ENCODE measurements at places on chromosomes 5 and 9.

DNA sequence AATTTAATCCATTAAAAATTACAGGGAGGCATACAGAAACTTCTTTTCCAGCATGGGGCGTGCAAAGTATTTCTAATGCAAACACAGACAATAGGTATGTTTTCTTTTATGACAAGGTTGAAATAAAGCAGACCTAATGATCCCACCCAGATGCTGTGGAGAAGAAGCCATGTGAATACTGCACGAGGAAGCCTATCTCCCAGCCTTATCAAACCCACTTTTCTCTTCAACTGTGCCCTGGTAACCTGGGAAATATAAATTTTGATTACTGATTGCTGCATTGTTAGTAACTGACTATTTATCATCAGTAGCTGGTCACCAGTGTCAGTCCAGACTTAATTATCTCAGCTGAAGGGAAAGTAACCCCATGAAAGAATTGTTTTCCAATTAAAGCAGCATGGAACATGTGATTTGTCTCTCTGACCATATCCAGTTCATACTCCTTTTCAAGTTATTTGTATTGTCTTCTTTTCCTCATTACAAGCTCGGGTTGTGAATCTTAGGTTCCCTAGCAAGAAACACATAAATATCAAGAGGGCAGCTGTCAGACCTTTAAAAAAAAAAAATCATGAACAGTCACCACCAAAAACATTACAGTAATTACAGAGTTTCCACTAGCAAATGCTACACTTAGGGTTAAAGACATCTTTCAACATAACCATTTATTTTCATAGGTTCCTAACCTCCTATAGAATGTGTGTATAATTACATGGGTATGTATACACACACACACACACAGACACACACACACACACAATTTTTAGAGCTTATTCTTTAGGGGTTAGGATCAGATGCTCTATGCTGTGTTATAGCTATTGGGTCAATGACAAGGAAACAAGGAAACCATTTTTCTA is 50.3 kb downstream of the SEMA6A start:
- DNase-seq = no peak

- no peak for DNase-seq
Observed at GRCh38 chr5:12095808-12096281, 191.6 kb upstream of the CTNND2 start.

DNA sequence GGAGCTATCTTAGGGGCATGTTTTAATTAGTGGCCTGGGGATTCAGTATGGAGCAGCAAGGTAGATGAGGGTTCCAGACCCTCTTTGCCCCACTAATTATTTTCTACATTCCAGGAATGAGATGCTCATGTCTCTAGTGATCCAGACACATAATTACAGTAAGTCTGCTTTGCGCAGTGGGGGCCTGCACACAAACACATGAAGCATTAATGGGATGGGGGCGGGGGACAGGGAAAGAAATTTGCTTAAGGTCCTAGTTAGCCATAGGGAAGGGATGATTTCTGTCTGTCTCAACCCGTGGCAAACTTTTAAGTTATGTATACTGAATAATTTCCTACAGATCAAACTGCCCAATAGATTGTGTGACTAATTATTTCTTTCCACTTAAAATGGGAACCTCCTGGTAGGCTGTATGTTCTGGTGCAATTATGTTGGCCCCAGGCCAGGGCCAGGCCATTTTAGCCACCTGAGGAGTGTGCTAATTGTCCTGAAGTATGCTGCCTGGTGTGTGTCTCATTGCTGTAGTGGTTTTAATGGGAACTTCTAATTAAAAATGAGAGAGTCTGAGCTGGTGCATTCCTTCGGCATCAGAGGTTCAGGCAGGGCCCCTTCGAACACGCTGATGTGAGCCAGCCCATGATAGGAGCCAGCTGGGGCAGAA is 134.4 kb downstream of the PTTG1 start:
- no peak for DNase-seq

- no peak for DNase-seq
Observed at GRCh38 chr5:111120911-111121310, 28.8 kb downstream of the WDR36 start.

DNA sequence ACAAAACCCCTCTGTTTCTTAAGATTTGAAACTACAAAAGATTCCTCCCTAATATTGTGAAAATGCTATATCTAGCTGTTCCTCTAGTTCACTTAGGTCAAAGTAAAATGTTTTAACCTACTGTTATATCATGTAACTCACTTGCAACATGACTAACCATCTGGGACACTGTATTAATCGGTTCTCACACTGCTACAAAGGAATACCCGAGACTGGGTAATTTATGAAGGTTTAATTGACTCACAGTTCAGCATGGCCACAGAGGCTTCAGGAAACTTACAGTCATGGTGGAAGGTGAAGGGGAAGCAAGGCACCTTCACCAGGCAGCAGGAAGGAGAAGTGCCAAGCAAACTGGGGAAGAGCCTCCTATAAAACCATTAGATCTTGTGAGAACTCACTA is 34.7 kb downstream of the DIMT1 start:
- DNase-seq = no peak

DNA sequence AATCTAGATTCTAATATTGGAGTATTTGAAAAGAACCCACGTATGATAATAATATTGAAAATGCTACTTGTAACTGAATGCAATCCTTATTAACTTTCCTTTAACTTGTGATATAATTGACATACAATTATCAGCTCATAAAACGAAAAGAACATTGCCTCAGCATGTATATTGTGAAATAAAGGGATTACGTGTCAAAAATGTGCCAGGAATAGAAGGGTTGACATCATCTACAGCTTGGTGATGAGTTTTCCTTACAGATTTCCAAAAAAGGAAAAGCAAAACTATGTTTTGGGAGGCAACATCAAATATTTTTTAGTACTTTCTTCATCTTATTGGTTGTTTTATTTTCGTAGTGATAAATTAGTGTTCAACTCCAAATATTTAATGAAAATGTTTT is 266.0 kb upstream of the PTGER4 start:
- DNase-seq = no peak

GRCh38 chr9:130171226-130172148 is 717 bp upstream of the NCS1 start:
- no peak for DNase-seq

DNA sequence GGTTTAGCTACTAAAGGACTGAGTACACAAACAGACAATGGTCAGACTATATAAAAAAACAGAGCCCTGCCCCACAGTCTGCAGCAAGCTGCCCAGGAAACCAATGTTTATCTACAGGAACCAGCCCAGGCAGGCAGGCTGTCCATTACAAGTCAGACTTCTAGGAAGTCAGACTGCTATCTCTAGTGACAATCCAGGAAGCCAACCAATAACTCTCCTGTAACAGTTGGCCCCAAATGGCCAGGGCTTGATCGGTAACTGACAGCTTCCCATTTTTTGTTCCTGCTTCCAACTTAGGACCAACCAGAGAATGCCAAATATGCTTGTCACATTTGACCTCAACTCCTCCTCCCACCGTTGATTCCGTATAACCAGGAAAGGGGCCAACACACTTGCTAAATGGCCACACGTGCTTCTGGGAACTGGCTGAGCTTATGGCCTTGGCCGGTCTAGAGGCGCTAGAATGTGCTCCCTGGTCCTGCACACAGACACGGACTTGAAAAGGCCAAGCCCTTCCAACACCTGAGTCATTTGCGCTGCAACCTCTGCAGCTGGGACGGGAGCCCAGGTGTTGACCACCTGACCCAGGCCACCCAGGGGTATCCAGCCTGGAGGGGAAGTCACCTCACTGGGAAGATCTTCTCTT is 79.6 kb upstream of the CDK20 start:
- DNase-seq = no peak

DNA sequence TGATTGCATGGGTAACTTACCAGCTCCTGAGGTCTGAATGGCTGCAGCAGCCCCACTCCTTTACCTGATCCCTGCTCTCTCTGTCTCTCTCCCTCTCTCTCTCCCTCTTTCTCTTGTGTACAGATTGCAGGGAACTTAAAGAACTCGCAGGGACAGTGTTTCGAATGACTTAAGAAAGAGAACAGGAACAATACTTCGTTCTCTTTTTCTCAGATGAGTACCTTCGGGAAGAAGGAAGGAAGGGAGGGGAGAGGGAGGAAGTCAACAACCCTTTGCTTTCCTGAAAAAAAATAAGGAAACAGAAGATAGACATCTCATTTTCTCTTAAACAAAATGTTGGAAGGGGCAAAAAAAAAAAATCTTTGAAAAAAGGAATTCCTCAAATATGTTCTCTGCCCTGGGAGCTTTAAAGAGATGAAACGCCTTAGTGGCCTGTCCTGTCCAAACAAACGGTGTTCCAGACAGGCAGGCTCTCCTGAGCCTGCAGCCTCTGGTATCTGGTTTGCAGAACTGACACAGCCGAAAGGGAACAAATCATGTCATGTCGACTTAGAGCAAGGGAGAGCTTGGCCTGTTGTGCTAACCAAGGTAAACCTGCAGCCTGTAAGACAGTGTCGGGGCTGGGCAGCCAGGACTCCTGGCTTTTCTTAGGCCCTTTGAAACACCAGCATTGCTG is at the start of gene ZNF366:
Gene ZNF366 (minus strand): TSS at position 180 of the 676 bp plus-strand sequence. CDS start 45,914 bp downstream, outside the sequence.
- DNase-seq = no peak

- no peak for DNase-seq
Observed at GRCh38 chr9:126517833-126518356, 95.8 kb upstream of the LMX1B start.

DNA sequence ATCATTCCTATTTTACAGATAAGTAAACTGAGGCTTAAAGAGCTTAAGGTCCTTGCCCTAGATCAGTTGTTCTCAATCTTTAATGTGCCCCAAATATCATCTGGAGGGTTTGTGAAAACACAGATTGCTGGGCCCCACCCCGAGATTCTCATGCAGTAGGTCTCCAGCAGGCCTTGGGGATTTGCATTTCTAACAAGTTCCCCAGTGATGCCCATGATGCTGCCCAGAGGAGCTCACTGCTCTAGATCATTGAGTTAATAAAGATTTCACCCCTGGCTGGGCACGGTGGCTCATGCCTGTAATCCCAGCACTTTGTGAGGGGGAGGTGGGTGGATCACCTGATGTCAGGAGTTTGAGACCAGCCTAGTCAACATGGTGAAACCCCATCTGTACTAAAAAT is 42.8 kb upstream of the RAD23B start:
- no peak for DNase-seq

DNA sequence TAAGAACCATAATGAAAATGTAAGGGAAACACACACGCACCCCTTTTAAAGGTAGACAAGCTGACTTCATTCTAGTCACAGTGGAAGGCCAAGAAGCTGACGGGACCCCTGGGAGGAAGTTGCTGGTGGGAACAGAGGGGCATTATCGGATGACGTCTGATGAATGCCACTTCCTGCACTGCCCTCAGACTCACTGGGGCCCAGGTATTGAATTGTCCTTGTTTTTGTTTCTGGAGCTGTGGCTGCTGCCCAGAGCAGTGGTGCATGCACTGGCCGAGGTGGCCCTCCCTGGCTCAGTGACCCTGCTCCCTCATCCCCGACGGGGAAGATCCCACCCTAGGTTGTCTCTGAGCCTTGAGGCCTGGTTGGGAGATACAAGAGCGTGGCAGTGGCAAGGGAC is 15.3 kb upstream of the RPL26L1 start:
- DNase-seq = no peak

DNA sequence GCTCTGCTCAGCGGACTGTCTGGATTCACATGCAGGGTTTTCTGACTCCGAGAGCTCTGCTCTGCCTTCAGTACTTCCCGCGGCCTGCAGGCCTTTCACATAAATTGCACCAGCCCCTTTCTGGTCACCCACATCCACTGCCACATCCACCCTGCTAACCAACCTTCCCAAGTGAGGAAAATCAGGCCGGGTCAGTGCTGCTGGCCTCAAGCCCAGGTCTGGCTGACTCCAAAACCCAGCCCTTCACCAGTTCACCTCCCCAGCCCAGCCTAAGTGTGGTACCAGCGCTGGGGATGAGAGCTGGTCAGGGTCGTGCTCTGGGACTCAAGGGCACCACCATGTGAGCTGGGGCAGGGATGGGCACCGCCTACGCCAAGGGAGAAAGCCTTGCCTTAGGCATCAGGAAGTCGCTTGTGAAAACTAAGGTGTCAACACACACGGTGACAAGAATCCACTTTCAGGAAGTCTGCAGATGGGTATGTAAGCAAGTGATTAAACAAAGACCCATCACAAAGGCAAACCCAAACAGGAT is 12.3 kb downstream of the LMAN2 start:
- no peak for DNase-seq

GRCh38 chr5:61651195-61651594 is 319.1 kb downstream of the ZSWIM6 start:
- DNase-seq = no peak

DNA sequence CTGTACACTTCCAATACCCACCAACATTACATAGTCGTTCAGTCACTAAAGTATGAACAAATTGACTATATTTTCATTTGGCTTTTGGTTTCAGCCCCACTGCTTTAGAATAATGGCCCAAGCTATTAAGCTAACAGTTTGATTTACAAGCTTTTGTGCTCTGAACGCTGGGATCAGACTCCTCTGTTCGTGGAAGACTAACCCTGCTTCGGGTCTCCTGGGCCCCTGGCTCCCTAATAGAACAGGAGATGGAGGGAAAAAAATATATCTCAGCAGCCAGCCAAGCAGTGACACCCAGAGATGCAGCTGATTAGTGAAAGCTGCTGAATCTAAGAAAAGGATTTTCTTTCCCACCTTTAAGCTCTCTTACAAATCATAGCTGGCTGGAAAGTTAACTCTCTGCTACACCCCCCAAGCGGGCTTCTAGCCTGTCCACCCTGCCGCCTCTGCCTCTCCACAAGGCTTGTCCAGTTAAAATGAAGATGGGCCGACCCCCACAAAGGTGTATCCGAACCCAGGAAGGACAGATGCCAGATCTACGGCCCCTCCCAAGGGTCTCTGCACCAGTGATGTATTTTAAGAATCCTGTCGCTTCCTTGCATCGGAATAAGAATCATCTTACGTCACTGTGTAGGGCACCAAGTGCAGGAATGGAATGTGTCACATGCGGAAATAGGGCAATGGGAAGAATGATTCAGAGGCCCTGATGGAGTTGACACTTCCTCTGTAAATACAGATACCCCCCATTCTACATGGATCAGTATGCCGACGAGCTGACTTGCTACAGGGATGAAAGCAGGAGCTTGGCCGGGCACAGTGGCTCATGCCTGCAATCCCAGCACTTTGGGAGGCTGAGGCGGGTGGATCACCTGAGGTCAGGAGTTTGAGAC is 33.4 kb upstream of the BARHL1 start:
- no peak for DNase-seq

GRCh38 chr5:171149772-171150171 is 159.3 kb upstream of the TLX3 start:
- DNase-seq = no peak

- DNase-seq = no peak
Observed at GRCh38 chr9:110555551-110556331, 23.8 kb downstream of the SVEP1 start.

DNA sequence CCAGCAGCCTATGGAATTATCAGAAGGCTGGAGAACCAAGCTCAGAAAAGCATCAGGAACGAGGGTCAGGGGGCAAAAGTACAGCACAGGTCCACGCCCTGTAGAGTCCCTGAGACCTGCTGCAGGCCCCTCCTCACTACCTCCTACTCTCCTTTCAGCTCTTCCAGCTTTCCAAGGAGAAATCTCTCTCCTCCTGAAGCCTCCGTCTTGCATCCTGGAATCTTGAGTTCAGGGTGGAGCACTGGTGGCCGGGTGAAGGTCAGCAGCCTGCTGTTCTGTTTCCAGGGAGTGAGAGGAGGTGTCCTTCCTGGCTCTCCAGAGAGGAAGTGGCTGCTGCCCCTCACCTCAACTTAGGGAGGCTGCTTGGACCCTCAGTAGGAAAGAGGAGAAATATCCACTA is 342.3 kb downstream of the ZSWIM6 start:
- no peak for DNase-seq

- no peak for DNase-seq
Observed at GRCh38 chr5:72110394-72111013, 3.2 kb downstream of the MAP1B start.

Measured in stimulated activated CD8-positive, alpha-beta memory T cell treated with anti-CD3 and anti-CD28 coated beads, Interleukin-4, amount 100 ng/mL, for 4 hours (primary cell).